Urothelium cell line (cell line): ENCODE measurements at places on chromosomes 2 and 18.

GRCh38 chr2:164538240-164538866 is 82.9 kb downstream of the GRB14 start:
- DNase-seq, result peak; percentile 45

DNA sequence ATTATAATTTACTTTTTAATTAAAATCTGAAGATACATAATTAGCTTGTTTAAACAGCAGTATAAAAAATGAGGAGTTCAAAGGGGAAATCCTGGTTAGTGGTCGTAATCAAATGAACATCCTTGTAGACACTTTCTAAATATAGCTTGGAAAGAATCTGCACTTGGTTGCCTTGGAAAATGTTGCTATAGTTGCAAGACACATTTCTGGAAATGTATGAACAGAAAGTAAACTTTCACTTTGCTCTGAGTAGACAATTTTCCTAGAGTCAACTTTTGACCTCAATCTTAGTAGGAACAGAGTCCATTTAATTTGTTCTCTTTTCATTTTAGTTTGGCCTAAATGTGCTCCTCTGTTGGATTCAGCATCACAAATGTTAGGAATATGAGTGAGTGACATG is 38.3 kb downstream of the GCA start:
- no peak for DNase-seq

DNA sequence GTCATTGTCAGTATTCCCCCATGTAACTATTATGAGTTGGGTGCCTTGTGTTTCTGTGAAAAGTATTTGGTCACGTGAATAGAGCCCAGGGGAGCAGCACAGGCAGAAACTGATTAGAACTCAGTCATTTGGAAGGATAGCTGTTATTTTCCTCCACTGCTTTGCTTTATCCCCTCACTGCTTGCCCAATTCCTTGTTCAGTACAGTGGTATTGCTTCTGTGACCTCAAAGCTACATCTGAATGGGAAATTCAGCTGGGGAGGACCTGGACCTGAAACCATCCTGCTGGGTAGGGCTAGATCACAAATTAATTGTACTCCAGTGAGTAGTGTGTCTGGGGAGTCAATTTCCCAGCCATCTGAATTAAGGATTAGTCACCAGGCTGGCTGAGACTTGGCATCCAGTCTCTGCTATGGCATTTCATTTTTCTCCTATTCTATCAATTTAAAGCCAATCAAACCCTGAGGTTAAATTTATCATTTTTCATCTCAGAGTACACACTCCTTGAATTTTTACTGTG is 1231.6 kb upstream of the GYPC start:
- no peak for DNase-seq

DNA sequence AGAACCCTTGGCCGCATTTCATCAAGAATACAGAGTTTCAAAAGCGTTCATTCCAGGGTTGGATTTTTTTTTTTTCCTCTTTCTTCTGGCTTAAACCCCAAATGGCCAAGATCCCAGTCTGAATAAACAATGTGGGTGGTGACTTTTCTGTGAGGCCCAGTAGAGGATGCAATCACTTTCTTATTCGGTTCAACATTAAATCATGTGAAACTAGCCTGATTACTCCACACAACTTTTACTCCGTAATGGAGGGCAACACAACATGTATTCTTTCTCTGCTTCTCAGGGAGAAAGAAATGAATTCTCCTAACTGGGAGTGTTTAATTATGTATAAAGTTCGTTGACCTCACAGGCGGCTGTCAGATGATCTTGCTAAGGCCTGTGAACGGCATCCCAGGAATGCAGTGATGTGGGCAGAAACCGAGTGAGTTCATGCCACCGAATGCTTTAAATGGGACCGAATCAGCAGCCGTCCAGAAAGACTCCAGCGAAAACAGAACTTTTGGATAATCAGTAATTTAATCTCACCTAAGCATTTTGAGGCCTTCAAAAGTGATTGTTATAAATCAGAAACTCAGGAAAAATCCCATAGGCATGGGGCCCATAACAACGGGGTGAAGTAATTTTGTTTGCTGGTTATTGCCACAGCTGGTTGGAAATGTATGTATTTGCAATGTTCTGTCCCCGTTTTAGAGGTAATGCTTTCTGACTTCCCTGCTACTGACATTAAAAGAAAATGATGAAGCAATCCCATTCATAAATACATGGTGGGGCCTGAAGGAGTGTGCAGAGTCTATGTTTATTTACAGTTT is 81.5 kb downstream of the BCL2 start:
- DNase-seq, result peak; percentile 78
